ENCODE measurements at places on chromosomes 6 and 20.
A peak's percentile ranks its signal among the peaks of the same experiment; 100 is the strongest.

DNA sequence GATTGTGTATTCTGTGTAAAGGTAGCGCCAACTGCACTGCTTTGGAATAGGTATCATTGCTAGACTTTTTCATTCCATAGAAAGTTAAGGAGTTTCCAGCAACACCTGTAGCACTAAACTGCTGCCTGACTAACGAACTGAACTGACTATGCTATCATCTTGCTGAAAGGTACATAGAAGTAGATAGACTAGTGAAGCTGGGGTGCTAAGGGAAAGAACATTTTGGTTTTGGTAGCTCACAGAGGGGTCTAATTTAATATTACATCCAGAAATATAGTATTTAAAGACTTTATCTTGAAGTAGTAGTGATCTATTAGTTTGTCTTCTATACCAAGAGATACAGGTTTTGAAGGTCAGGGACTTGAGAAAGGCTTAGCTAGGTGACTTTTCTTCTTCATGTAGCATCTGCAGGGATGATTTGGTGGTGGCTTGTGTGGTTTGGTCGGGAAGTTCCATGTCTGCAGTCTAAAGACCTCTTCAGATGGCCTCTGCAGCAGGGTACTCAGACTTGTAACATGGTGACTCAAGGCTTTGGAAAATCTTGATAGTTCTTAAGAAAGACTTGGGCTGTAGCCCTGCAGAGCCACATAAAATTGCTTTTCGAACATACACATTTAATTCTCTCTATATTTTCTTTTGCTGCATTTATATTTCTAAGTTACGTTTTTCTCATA is 10.2 kb downstream of the SENP6 start:
- DNase-seq: no peak

- no peak for DNase-seq
Observed at GRCh38 chr6:14276667-14277404, 159.3 kb downstream of the CD83 start.

DNA sequence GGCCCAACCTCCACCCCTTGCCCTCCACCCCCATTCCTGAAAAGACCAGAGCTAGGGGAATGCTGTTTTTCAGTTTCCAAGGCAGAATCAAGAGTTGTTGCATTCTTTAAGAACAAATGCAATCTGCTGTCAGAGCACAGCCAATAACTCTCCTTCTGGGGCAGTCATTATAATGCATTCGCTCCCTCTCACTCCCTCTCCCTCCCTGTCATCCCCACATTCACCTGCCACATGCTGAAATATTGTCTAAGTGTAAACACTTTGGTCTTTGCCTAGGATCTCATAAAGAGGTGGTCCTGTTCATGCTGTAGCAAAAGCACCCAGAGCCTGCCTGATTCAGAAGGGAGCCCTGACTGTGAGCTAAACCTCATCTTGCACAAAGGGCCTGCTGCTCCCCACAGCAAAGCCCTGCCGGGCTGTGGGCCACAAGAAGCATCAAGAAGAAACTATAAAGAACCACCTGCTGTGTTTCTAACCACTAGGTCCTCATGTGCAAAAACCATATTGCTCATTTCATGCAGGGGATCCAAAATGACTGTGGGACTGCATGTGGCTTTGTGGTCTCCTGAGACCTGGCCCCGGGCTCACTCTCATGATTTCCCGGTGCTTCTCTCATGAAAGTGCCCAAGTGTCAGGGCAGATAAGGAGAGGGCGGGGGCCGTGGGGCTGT is 85.6 kb downstream of the GPR6 start:
- DNase-seq: no peak

DNA sequence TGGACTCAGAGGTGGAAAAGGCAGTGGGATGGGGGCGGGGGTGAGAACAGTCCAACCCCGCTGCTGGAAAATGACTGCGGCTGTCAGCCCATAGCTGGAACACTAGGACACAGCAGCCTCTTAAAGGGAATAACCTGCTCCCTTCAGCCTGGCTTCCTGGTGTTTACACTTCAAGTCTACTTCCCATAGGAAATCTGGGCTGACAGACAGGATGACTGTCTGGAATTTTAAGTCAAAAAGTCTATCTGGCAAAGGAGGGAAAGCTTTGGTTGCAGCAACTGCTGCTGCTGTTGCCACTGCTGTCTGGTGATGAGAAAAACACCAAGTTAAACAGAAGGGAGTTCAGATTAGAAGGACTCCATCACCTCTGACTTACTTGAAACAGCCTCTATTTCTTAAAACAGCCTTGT is 44.9 kb downstream of the TNFRSF21 start:
- DNase-seq: no peak

- DNase-seq: no peak
Observed at GRCh38 chr6:162251257-162251656, 476.3 kb downstream of the PRKN start.

- no peak for DNase-seq
Observed at GRCh38 chr20:62765432-62766070, 30.7 kb upstream of the MRGBP start.

DNA sequence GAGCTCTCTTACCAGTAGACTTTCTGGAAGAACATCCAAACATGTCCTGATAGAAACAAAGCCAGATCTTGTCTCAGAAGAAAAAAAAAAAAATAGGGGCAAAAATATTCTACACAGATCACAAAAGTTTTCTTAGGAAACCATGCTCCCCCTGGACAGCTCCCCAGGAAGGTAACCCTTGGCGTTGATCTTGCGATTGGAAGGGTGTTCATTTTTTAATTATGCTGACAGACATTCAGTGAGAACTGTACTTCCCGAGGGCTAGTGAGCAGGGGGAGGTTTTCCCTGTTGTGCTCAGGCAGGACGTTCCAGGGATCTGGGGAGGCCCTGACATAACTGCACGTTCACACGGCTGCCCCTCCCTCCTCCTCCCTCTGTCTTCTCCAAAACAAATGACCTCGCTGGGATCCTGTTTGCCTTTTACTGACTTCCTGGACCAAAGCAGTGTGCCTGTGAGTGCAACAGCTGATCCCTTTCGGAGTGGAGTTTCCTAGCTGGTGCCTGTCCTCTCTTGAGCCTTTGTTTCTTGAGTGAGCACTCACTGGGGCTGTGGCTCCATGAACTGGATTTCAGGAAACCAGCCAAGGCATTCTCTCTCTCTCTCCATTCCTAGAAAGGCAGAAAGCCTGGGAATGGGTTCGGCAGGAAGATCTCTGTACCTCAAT is 46.7 kb downstream of the MARCKS start:
- DNase-seq: peak; percentile 19

All from nephron progenitor cell (in vitro differentiated cells).